Astrocyte of the spinal cord (primary cell): ENCODE measurements at places on chromosomes 16 and 17.

GRCh38 chr16:23534868-23535860, 22.0 kb downstream of the EARS2 start:
- DNase-seq, result no peak

DNA sequence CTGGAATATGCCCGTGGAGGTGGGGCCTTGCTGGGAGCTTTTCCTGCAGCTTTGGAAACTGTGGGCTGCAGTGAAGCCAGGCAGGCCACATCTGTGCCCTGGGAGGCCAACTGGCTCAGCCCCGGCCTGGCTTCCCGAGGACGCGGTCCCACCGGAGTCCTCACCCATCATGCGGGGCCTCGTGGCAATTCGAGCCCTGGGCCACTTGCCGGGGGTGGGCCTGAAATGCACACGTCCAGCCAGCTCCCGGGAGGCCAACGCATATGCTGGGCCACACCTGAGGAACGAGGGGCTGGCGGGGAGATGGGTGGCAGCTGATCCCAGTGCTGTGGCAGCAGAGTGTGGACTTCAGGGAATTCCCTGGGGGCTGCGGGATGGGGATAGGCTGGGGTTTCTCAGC, 172.4 kb upstream of the GSE1 start:
- no peak for DNase-seq

DNA sequence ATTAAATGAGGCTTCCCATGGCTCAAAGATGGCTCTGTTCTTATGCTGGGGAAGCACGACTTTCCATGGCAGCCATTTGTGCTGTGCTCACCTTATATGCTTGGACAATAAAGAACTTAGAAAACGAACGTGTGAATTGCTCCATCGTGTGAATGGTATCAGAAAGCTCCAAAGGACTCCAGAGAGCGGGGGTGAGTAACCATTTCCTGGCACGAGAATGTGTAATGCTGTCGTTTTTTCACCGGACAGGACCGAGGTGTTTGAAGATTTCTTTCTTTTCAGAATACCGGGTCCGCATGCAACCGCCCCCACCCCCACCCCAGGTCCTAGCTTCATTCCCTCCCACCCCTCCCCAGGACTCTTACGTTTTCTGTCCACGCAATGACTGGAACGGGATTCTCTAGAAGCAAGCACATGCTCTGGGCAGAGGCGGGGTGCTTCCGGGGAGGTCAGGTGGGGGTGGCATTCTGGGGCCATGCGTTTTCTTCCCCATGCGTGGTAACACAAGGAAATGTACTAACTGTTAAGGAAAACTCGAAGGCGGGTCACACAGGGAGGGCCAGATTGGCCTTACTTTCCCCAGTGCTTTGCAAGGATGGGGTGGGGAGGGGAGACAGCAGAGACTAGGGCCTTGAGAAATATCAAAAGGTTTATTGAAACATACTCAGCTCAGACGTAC, 26.2 kb downstream of the GPRC5B start:
- DNase-seq, result peak; percentile 39

DNA sequence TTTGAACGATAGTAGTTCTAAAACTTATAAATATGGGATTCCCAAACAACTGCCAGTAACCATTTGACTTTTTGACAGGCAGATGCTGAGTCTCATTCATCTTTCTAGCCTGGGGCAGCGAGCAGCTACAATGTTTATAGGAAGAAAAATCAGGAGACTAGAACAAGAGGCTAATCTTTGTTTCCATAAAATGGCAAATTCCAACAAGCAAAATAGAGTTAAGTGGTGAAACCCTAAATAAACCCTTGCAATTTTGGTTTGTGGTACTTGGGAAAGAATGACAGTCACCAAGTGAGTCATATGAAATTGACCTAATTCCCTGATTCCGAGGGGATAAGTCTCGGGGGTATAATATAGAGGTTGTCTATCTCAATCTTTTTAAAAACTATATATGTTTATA, 27.3 kb upstream of the HS3ST2 start:
- DNase-seq, result no peak

- DNase-seq, result no peak
Measured at GRCh38 chr17:77579682-77580081, 378.8 kb upstream of the TNRC6C start.

DNA sequence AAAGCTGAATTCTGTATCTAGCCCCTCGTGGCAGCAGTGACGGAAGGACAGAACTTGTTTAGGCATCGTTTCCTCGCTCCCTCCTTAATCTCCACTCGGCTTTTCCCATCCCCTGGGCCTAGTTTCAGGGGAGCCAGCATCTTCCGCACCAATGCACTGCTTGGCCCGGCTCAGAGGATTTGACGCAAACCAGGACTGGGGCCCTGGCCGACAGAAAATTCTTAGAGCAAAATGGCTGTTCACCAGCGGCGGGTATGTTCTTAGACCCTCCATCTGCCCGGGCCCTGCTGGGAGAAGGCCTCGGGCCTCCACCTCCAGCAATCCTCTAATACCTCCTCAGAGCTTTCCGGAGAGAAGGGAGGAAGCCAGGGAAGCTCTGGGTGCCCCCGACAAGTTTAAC, 54.6 kb downstream of the TBC1D16 start:
- DNase-seq, result no peak

DNA sequence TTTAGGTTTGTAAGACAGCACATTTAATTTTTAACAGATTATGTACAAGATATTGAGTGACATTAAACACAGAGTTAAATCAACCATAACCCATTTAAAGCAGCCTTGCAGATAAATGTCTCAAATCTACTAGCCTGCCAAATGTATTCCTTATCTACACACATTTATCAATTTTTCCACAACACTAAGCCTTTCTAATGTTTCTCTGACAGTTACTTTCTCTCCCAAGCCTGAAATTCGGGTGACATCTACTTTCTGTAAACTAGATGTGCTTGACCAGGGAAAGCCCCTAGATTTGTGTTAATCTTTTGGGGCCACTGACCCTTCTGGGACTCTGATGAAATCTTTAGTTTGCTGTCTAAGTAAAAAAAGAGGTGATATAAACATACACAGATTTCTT, 69.0 kb downstream of the CDH13 start:
- DNase-seq, result no peak

GRCh38 chr16:81697616-81698309, 81.3 kb upstream of the PLCG2 start:
- DNase-seq, result peak; percentile 47

DNA sequence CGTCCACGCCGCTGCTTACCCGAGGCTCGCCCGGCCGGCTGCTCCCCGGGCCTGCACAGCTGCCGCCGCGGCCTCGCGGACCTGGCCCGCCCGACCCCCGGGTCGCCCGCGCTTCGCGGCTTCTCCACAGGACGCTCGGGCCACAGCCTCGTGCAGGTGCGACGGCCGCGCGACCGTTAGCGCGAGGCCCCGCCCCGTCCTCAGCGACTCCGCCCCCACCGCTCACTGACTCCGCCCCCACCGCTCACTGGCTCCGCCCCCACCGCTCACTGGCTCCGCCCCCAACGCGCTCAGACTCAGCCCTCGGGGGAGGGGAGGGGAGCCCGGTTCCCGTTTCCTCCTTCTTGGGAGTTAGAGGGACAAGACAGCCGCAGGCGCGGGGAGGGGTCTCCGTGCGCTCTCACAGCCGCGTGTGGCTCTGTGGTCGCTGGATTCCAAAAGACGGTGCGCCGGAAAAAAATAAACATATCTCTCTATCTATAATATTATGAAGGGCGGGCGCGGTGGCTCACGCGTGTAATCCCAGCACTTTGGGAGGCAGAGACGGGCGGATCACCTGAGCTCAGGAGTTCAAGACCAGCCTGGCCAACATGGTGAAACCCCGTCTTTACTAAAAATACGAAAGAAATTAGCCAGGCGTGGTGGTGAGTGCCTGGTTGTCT, at the start of gene MEIOB:
Gene MEIOB (minus strand): TSS at position 191 of the 662 bp plus-strand sequence. CDS start 3,989 bp downstream, outside the sequence.
- DNase-seq, result peak; percentile 6

DNA sequence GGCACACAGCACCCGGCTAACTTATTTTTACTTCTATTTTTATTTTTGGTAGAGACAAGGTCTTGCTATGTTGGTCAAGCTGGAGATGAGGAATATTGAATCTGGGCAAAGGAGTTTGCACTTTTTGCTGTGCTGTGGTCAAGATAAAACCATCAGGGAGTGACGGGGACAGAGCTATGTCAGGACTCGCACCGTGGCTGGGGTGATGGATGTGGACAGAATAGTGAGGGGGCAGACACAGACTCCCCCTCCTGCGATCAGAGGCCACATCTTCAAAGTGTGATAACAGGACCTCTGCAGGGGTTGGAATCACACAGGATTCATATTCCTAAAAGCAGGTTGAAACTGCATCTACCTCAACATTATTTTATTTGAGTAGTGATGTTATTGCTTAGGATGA, 25.6 kb downstream of the IL21R start:
- DNase-seq, result no peak

- no peak for DNase-seq
Measured at GRCh38 chr17:62671553-62671952, 44.1 kb downstream of the MRC2 start.

- DNase-seq, result no peak
Measured at GRCh38 chr16:86245895-86246294, 264.4 kb upstream of the FOXF1 start.

- no peak for DNase-seq
Measured at GRCh38 chr17:82126556-82127314, 28.7 kb upstream of the FASN start.

DNA sequence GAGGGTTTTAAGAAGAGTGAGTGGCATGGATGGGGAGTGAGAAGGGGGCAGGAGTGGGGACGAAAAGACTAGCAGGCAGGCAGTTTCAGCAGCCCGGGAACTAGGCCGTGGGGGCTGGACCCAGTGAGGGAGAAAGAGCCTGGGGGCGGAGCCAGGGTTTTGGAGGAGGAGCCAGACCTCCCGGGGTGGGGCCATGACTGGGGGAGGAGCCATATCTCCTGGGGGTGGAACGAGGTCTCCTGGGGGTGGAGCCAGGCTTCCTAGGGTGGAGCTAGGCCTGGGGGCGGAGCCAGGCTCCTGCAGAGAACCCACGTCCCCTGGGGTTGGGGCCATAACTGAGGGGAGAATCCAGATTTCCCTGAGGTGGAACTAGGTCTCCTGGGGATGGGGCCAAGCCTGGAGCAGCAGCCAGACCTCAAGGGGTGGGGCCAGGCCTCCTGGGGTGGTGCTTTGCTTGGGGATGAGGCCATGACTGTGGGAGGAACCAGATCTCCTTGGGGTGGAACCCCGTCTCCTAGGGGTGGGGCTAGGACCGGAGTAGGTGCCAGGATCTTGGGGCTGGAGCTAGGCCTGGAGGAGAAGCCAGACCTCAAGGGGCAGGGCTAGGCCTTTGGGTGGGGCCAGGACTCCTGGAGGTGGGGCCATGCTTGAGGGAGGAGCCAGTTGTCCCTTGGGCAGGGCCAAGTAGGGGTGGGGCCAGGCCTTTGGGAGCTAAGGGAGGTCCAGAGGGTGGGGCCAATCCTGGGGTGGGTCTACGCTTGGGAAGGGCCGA, 41.7 kb upstream of the JPH3 start:
- DNase-seq, result no peak
